ENCODE measurements at places on chromosomes 5 and 9.

DNA sequence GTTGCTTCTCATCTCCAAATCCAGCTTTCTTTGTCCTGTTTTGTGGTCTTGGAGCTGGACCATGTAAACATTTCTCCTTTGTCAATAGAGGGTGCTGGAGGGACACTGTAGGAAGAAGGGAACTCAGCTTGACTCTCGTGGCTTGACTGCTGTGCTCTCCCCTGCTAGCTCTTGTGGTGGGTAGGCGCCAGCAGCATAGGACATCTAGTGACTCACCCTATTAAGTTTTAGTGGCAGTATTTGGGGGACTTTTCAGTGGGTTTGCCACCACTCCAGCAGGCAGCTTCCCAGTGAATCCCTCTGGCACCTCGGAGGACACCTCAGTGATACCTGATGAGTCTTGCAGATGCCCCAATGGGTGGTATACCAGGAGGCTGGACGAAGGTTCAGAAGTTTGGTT is 97.8 kb downstream of the TSSK1B start:
- no peak for DNase-seq

- no peak for DNase-seq
These were observed 112.4 kb downstream of the SH3TC2 start for GRCh38 chr5:148950471-148950863.

DNA sequence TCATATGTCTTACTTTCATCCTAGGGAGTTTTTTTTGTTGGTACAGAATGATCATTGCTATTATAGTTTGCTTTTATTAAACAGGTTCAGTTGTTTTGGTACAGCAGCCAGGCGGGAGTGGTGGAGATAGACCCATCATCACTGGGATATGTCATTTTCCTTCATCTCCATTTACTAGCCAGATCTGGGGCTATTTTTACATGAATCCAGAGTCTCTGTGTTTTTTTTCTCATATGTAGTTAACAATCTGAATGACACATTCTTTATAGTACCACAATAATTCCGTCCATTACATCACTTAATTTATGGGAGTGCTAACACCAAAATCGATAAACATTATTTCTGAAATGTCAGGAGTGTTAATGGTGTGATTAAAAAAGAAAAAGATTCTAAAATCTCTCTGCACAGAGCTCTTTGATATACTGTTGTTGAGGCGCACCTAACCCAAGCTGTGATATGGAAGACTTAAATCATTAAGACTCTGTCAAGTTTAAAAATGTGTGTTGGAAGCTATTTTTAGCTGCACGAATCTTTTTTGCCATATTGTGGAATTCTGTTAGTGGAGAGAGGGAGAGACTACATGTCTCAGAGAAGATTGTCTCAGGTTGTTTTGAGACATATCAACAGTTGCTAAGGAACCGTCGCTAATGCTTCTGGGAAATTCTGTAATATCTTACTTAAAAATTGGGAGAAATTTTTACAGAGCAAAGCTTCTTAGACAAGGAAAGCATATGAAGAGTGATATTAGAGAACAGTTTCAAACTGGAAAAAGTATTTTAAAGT is 59.6 kb downstream of the RPS23 start:
- DNase-seq = no peak

- no peak for DNase-seq
These were observed at the start of gene DIPK1B for GRCh38 chr9:136711751-136712689. Gene DIPK1B, plus strand, starts transcription at chr9:136712572. Its CDS starts 94 bp downstream, at chr9:136712666.

- no peak for DNase-seq
These were observed 242.2 kb downstream of the SYK start for GRCh38 chr9:91043811-91044175.

GRCh38 chr5:68533571-68534084 is 318.1 kb downstream of the PIK3R1 start:
- DNase-seq = no peak

DNA sequence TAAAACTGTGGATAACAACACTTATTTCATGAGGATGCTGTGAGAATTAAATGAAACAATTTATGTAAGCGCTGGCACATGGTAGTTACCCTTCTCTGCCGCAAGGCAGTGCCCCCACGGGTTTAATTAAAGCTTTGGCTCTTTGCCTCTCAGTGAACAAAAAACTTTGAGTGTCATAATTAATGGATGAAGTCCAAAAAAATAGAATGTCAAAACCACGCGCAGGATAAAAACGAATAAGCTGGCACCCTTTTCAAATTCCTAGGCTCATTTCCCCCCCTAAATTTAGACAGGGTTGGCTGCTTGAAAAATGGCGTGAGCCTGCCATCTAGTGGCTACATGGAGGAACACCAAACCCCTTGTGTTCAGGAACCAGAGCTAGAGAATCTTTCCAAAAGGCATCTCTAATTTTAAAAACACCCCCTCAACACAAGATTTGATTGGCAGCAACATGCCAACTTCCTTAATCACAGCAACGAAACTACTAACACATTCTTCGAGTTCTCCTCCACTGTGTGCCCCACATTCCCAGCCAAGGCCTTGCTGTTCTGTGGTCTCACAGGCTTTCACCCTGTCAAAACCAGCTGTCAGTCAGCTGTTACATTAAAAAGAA is 29.0 kb upstream of the CCNG1 start:
- peak; percentile 49 for DNase-seq

- DNase-seq = no peak
These were observed 20.3 kb downstream of the ANXA2R start for GRCh38 chr5:43019614-43020398.

- no peak for DNase-seq
These were observed 78.1 kb downstream of the MACROH2A1 start for GRCh38 chr5:135320718-135321484.

Data from substantia nigra (tissue), 51 donors.